ENCODE measurements at places on chromosomes 12 and 14.
A peak's percentile ranks its signal among the peaks of the same experiment; 100 is the strongest.

DNA sequence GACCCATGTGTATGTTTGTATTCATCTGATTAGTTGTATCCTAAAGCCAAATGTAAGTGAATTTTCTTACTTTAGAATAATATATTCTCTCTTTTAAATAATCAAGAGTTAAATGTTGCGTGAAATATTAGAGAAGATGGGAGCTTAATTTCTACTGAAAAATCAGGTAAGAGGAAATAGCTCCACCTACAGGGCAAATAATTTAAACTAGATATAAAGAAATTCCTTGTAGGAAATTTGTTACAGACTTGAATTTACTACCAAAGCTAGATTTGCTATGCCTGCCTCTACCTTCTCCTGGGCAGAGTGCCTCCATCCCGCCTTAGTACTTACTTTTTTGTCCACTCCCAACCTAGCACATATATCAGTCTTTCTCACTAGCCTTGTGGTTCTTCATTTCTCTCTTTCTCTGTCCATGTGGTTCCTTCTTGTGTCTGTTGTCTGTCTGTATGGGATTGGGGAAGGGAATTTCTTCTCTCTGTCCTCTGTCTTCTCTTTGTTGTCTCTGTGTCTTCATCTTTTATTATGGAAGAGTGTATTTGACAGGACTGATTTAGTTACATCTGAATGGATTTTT, 44.7 kb downstream of the PALS1 start:
- no peak for DNase-seq

- no peak for DNase-seq
Observed at GRCh38 chr12:14554281-14555007, 13.2 kb downstream of the PLBD1 start.

- DNase-seq = no peak
Observed at GRCh38 chr12:71636704-71637115, 26.9 kb downstream of the ZFC3H1 start.

- DNase-seq = peak; percentile 0
Observed at GRCh38 chr12:11228296-11228879, 41.1 kb downstream of the PRB3 start.

DNA sequence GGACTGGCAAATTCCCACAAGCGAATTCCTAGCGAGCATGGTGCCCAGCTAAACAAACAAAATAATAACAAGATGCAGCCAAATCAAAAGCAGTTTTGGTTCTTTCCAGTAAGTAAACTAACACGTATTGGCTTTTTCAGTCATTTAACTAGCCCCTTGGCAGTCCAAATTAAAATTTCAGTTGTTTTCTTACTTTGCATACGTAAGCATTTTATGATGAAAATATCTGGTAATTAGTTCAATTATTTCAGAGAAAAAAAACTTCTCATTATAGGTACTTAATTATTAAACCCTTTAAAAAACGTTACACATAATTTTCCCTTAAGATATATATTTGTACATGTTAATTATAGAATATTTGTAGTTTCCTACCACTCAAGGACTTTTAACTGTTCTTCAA, 70.1 kb downstream of the ST8SIA1 start:
- no peak for DNase-seq

GRCh38 chr14:55592436-55592835, 12.4 kb downstream of the KTN1 start:
- no peak for DNase-seq

DNA sequence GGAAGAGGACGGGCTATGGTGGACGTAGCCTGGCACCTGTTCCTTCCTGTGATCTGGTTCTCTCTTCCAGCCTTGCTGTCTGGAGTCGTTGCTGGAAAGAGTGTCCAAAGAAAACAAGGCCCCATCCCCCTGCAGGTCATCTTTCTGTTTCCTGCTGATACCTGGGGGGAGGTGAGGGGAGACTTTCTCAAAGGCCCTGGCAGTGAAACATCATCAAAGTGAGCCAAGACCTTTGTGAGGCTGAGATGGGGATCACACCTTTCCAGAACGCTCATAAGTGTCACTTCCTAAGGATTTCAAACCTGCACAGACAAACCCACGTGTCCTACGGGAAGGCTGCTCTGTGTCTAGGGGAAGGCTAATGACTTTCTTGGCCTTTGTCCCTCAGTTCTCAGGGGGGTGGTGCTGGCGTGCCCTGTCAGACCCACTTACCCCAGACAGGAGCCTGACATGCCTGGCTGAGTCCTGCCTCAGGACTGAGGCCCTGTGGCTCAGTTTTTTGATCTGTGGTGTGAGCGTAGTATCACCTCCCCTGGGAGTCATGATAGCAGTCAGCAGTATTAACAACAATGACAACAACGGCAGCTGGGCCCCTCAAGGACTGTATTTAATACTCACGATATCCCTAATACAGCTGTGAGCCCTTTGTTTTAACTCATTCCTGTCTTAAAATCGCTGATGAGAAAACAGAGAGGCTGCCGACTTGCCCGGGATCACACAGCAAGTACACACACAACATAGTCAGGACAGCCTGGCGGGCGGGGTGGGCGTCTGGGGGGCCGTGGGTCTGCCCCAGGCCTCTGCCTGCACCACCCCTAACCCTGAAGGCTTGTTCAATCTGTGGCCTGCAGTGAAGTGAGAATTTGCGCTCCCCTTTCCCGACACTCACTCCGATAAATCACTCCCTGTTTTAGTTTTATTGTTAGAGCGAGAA, 235.2 kb downstream of the SLC41A2 start:
- no peak for DNase-seq

DNA sequence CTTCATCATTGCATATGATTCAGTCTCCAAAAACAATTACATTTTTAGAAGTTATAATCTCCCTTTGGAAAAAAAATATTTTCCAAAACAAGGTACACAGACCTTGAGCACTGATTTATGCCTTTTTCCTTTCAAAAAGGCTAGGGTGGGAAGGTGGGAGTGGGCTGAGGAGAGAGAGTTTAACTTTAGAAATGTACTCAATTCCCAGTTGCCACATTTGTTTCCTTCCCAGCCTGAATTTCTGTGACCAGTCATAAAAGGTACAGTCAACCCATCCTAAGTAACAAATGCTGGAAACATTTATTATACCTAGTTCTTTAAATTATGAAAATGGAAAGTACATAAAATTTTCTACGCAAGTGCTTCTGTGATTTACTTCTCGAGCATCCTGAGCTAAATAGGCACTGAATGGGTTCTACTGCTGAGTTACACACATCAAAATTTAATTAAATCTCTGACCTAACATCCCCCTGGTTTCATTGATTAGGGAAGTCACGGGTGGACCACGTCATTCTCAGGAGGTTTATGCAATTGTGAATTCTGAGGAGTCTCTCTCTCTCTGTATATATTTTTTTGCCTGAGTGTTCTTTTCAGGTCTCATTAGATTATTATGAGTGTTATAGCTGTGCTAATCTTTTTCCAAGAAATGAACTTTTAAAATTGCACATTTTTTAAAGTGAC, 371.8 kb downstream of the BTG1 start:
- no peak for DNase-seq

GRCh38 chr14:67526676-67527459, 6.2 kb upstream of the PLEKHH1 start:
- DNase-seq = peak; percentile 16

DNA sequence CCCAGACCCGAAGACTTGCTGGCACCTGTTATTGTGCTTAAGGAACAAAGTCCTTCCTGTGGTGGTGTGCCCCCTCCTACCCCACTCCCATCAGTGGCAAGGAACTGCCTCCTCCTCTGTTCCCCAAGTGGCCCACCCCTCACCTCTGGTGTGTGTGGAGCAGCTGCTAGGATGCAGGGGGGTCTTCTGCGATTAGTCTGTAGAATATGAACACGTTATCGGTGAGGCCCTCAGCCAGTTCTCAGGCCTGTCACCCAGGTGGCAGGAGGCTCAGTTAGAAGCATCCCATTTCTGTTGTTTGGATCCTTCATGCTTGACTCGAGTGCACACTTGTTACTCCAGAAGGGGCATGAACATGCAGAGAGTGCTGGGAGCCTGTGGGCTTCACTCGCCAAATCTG, 39.3 kb downstream of the RAB35 start:
- no peak for DNase-seq

- no peak for DNase-seq
Observed at GRCh38 chr12:22396253-22396652, 61.7 kb upstream of the ST8SIA1 start.

DNA sequence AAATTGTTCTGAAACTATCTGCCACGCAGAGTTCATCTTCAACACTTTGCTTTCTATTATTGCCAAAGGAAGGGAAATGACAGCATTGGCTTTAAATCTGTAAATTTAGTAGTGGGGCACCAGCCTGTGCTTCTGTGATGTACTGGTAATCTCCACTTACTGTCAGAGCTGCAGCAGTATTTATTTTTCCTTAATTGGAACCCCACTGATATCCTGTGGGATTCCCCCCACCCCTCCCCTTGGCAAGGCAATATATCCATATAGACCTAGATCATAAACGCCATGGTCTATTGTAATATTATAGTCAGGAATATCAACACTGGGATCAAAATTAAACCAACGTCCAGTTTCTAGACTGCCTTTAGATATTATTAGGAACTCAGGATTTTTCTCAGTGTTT, 96.7 kb downstream of the RMST start:
- DNase-seq = no peak

- DNase-seq = no peak
Observed at GRCh38 chr14:69842686-69843420, 36.4 kb upstream of the SMOC1 start.

- DNase-seq = no peak
Observed at GRCh38 chr14:33435911-33436689, 497.4 kb downstream of the NPAS3 start.

GRCh38 chr12:43550831-43551271, 1.2 kb downstream of the ADAMTS20 start:
- DNase-seq = no peak

- DNase-seq = no peak
Observed at GRCh38 chr14:48452437-48452995, 777.1 kb upstream of the MDGA2 start.

GRCh38 chr12:3157581-3158323, 80.6 kb downstream of the TSPAN9 start:
- no peak for DNase-seq

- DNase-seq = no peak
Observed at GRCh38 chr14:104547998-104548700, 31.4 kb upstream of the C14orf180 start.

GRCh38 chr14:98093111-98093510, 1178.9 kb downstream of the BCL11B start:
- DNase-seq = no peak

GRCh38 chr14:90500665-90501370, 104.0 kb downstream of the CALM1 start:
- DNase-seq = no peak

- DNase-seq = no peak
Observed at GRCh38 chr14:56147449-56147848, 29.2 kb downstream of the PELI2 start.

DNA sequence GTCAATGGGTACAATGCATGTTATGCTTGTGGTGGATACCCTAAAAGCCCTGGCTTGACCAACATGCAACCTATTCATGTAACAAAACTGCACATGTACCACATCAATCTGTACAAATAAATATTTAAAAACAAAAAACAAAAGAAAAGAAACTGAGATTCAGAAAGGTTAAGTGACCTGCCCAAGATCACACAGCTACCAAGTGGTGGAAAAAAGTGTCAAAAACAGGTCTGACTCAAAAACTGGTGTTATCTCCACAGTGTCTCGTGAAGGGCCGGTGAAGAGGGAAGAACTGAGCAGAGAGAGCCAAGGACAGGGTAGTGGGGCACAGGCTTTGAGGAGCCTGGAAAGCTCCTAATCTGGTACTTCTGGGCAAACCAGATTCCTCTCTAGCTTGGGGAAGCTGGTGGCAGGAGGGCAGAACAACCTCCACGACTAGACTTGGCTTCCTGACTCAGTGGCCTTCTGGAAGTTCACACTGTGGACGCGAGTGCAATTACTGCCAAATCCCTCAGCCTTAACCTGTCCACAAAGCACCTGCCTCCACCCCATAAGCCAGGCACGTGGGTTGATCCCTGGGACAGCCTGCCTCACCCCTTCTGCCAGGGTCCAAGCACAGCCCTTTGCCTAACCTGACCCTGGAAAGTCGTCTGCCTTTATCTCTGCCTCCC, 15.6 kb downstream of the ZBTB39 start:
- no peak for DNase-seq

- DNase-seq = no peak
Observed at GRCh38 chr12:98419081-98419794, 96.2 kb upstream of the TMPO start.

GRCh38 chr12:45660330-45660729, 69.2 kb upstream of the ARID2 start:
- no peak for DNase-seq

- DNase-seq = no peak
Observed at GRCh38 chr12:80175307-80175930, 76.1 kb downstream of the OTOGL start.

- DNase-seq = peak; percentile 67
Observed at GRCh38 chr12:104695453-104696148, 238.9 kb downstream of the CHST11 start.

DNA sequence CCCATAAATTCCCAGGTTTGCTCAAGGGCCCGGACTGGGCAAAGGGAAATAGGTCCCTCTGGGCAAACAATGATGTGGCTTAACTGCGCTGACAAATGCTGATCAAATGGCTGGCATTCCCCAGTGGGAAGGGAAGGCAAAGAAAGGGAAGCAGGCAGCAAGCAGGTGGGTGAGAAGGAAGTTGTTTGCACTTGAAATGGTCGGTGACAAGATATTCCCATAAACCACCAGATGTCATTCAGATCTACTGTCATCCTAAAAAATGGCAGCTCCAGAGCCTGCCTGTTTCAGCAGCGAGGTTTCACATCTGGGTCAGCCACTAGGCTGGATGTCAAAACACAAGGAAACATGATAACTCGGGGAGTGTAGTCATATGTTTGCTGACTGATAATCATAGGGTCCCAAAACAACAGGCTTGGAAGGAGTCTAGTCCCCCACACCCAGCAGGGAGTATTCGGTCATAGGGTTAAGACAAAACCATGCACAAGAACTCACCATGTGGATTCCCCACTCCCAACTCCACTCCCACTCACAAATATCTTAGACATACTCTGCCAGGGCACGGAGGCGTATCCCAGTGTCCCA, 37.9 kb upstream of the MDM1 start:
- DNase-seq = no peak

DNA sequence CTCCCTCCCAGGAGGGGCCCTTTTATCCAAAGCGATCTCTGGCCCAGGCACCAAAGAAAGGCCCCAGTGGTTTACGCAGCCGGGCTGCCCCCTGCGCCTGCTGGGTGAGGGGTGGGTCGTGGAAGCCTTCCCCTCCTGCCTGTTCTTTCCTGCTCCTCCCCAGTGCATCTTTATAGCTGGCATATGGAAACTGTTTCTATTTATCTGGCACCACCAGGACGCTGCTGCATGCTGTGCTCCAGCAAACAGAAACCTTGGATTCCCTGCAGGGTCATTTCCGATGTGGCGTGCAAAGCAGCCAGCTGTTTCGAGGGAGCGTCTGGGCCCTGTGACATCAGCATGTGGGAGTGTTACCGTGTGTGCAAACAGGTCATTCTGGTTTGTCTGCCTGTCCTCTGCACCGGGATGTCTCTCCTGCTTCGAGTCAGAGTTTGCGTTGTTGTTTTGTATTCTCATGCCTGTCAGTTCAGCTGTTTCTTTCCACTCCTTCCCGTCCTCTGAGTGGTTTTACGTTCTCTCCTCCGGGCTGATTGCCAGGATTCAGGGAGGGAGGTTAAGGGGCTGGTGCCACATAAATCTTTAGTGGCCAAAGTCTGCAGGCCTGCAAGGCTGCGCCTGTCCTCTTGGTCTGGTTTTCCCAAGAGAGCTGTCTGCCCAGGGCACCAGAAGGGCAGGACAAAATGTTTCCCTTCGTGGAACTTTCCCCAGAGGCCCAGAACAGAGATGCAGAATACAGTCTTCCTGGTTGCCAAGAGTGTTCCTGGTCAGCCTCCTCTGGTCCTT, 24.6 kb downstream of the TPCN1 start:
- no peak for DNase-seq

All from activated CD4-positive, alpha-beta T cell treated with anti-CD3 and anti-CD28 coated beads, Interleukin-2, amount 50 U/mL, for 4 hours (primary cell).